Naive B cell (primary cell): ENCODE measurements at places on chromosomes 1 and 21. TPM values are rescaled to one million over a fixed set of nuclear protein-coding genes. Genes with fewer than 3 reads are reported as not detected.

HAO2 gene
- polyA plus RNA-seq, result not detected

C1orf87 gene
- not detected for polyA plus RNA-seq

RGS1 gene
- polyA plus RNA-seq, result 355 TPM

TRIM45 gene
- polyA plus RNA-seq, result 0.31 TPM

CLCA1 gene
- polyA plus RNA-seq, result not detected

MOB3C gene
- polyA plus RNA-seq, result 15.0 TPM

S100A7A gene
- polyA plus RNA-seq, result not detected

LRRC7 gene
- not detected for polyA plus RNA-seq

- H3K4me3 ChIP-seq, result no peak overlapping the region
- no peak for DNase-seq
- no peaks in the 10 kb centered on the region for H3K36me3 ChIP-seq
- H3K27ac ChIP-seq, result no peak overlapping the region
- no peaks in the 10 kb centered on the region for H3K27me3 ChIP-seq
Observed at GRCh38 chr21:44437371-44437695, 18.0 kb upstream of the LRRC3 start.

- peak overlapping the region; percentile 83 for H3K27ac ChIP-seq
- no peaks in the 10 kb centered on the region for H3K36me3 ChIP-seq
- DNase-seq, result peak; percentile 14
- peaks cover 6% of the 10 kb centered on the region for H3K4me1 ChIP-seq
- no peak overlapping the region for H3K4me3 ChIP-seq
Observed at GRCh38 chr1:151859891-151860293, 6.4 kb upstream of the THEM5 start.

DNA sequence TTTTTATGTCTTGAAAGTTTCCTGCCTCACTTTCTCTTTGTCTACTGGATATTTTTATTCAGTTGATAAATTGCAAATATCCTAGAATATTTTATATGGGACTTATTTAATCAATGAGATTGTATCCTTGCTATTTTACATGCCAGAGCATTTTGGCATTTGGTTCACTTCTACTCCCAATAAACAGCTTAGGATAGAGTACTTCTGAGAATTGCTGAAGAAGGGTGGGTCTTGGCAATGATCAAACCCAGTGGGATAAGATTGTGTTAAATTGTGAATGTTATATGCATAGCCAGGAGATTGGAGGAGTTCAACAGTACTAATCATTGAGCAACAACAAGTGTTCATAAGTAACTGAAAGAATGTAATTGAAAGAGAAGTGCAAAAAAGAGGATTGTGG is 60.1 kb downstream of the SDCCAG8 start:
- H3K27ac ChIP-seq, result no peak overlapping the region
- no peak overlapping the region for H3K4me3 ChIP-seq
- H3K36me3 ChIP-seq, result peaks cover 28% of the 10 kb centered on the region
- DNase-seq, result no peak
- peaks cover 27% of the 10 kb centered on the region for H3K4me1 ChIP-seq

DNA sequence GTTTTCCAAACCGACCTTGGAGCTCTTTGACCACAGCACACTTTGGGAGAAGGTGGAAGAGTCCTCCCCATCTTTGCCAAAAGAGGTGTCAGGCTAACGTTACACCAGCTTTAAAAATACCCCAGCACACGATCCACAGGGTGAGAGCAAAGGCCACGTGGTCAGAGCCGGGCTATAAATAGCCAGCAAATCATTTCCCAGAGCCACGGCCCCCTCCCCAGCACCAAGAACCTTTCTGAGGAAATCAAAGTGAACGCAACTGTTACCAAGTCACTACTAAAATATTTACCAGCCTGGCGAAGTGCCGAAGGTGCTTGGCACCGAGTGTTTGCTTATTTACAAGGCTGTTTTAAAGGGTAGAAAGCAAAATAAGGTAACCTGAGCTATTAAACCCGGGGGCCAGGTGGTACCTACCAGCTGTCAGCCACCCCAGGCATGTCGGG is 72.4 kb downstream of the CASZ1 start:
- H3K36me3 ChIP-seq, result no peaks in the 10 kb centered on the region
- no peaks in the 10 kb centered on the region for H3K27me3 ChIP-seq
- no peak for DNase-seq
- H3K4me1 ChIP-seq, result no peaks in the 10 kb centered on the region

DNA sequence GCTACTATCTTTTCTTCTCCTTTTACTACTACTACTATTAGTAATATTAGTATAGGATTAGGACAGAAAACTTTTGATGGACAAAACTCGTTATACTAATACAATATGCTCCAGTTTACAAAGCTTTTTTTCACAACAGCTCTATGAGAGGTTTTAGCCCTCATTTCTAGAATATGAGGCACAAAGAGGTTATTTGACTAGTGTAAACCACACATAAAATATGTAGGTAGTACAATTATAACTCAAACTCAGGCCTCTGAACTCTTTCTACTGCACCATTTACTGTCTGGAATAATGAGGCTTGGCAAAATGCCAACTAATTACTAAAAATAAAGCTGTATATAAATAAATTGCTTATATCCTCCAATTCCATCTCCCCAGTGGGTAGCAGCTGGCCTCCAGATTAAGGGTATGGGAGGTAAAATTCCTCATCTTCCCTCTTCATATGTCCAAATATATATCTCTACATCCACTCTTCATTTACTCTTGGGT is 99.9 kb downstream of the LYST start:
- peaks cover 13% of the 10 kb centered on the region for H3K36me3 ChIP-seq
- H3K4me1 ChIP-seq, result peaks cover 17% of the 10 kb centered on the region
- no peaks in the 10 kb centered on the region for H3K27me3 ChIP-seq
- H3K4me3 ChIP-seq, result no peak overlapping the region
- no peak for DNase-seq
- no peak overlapping the region for H3K27ac ChIP-seq

DNA sequence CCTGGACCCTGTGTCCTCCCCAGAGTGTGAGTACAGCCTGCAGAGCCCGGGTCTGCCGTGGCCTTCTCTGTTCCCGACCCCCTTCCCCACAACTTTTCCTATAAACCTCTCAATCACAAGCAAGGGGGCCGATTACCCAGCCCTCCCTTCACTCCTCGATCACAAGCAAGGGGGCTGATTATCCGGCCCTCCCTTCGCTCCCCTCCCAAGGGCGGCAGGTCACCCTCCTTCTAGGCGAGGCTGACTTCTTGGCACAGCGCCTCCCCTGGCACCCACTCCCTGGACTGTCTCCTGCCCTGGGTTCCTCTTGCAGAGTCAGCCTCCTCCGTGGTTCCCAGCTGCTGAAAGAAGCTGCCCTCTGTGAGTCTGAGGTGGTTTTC is 12.3 kb upstream of the LDLRAP1 start:
- H3K4me3 ChIP-seq, result no peak overlapping the region
- peaks cover 5% of the 10 kb centered on the region for H3K27me3 ChIP-seq
- peaks cover 4% of the 10 kb centered on the region for H3K4me1 ChIP-seq
- no peak for DNase-seq
- H3K36me3 ChIP-seq, result no peaks in the 10 kb centered on the region
- H3K27ac ChIP-seq, result no peak overlapping the region

GRCh38 chr1:151887028-151887427 is 22.3 kb downstream of the THEM4 start:
- DNase-seq, result no peak
- no peak overlapping the region for H3K27ac ChIP-seq
- H3K4me1 ChIP-seq, result no peaks in the 10 kb centered on the region
- no peaks in the 10 kb centered on the region for H3K27me3 ChIP-seq

DNA sequence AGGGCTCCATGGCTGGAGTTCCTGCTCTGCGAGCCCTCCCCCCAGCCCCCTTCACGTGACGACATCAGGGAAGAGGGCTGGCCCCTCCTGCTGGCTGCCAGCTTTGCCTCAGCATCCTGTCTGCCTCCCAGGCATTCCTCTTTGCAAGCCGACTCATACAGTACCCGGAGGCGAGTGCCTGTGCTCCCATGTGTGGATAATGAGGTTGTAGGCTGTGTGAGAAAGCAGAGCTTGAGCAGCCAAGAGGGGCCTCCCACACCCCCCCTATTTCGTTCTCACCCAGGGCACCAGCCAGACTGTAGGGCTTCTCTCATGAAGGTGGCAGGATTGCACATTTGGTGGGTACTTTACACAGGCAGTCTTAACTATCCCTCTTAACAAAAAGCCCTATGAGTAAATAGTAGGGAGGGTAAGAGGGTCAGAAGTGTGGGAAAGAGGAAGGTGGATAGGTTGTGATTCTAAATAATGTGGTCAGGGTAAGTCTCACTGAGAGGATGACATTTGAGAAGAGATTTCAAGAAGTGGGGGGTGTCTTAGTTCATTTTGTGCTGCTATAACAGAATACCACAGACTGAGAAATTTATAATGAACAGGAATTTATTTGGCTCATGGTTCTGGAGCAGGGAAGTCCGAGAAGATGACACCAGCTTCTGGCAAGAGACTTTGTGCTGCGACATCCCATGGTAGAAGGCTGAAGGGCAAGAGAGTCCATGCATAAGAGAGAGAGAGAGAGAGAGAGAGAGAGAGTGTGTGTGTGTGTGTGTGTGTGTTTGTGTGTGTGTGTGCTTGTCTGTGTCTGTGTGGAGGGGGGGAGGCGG is 113.5 kb downstream of the OMA1 start:
- no peaks in the 10 kb centered on the region for H3K27me3 ChIP-seq
- H3K27ac ChIP-seq, result no peak overlapping the region
- no peak overlapping the region for H3K4me3 ChIP-seq

- DNase-seq, result no peak
- no peaks in the 10 kb centered on the region for H3K27me3 ChIP-seq
- no peaks in the 10 kb centered on the region for H3K36me3 ChIP-seq
- H3K27ac ChIP-seq, result no peak overlapping the region
- no peaks in the 10 kb centered on the region for H3K4me1 ChIP-seq
- no peak overlapping the region for H3K4me3 ChIP-seq
Observed at GRCh38 chr1:197001828-197002227, 24.5 kb downstream of the CFHR5 start.

GRCh38 chr1:244371242-244372141 is 80.2 kb downstream of the ADSS2 start:
- no peaks in the 10 kb centered on the region for H3K4me1 ChIP-seq
- no peak for DNase-seq
- H3K4me3 ChIP-seq, result no peak overlapping the region
- H3K36me3 ChIP-seq, result no peaks in the 10 kb centered on the region
- H3K27ac ChIP-seq, result no peak overlapping the region

DNA sequence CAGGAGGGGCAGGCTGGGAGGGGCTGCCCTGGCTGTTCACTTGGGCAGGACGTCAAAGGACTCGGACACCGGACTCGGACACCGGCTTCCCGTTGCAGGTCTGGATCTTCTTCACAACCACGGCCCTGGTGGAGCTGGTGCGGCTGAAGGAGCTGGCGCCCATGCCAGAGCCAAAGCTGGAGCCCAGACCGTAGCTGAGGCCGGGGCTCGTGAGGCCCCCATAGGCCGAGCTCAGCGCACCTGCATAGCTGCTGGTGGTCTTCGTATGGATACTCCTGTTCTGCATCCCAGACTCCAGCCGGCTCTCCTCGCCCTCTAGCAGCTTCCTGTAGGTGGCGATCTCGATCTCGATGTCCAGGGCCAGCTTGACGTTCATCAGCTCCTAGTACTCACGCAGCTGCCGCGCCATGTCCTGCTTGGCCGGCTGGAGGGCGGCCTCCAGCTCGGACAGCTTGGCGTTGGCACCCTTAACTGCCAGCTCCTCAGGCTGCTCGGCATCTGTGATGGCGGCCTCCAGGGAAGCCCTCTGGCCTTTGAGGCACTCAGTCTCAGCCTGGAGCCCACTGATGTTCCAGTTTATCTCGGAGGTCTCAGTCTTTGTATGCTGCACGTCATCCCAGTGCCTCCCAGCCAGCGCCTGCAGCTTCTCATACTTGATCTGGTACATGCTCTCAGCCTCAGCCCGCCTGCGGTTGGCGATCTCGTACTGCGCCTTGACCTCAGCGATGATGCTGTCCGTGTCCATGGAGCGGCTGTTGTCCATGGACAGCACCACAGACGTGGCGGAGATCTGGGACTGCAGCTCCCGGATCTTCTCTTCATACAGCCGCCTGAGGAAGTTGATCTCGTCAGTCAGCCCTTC is 15.1 kb upstream of the KLF17 start:
- no peaks in the 10 kb centered on the region for H3K4me1 ChIP-seq
- peaks cover 15% of the 10 kb centered on the region for H3K27me3 ChIP-seq
- H3K36me3 ChIP-seq, result no peaks in the 10 kb centered on the region
- no peak for DNase-seq
- no peak overlapping the region for H3K4me3 ChIP-seq
- H3K27ac ChIP-seq, result no peak overlapping the region
